CD4-positive, alpha-beta T cell treated with Interleukin-4 for 1 hour (primary cell): ENCODE measurements at places on chromosomes 2 and 18.
A peak's percentile ranks its signal among the peaks of the same experiment; 100 is the strongest.

- no peak for DNase-seq
Observed at GRCh38 chr18:24627644-24628315, 167.3 kb downstream of the HRH4 start.

- no peak for DNase-seq
Observed at GRCh38 chr2:84493514-84493913, 22.8 kb upstream of the DNAH6 start.

DNA sequence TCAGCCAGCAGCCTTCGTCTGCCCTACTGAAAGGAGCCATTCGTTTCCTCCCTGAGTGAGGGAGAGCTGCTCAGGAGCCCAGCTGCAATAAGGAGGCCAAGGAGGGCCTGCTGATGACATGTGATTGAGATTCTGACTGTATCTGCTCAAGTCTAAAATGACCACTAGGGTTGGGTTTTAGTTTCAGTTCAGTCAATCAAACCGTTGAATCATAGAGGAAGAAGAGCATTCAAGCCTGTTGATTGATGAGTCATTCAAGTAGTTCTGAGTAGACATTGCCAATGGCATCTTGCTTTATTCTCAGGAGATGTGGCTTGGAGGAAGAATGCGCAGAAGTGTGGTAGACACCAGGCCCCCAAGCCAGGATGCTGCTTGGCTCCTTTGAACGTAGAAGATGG is 19.9 kb upstream of the BCL2L11 start:
- no peak for DNase-seq

DNA sequence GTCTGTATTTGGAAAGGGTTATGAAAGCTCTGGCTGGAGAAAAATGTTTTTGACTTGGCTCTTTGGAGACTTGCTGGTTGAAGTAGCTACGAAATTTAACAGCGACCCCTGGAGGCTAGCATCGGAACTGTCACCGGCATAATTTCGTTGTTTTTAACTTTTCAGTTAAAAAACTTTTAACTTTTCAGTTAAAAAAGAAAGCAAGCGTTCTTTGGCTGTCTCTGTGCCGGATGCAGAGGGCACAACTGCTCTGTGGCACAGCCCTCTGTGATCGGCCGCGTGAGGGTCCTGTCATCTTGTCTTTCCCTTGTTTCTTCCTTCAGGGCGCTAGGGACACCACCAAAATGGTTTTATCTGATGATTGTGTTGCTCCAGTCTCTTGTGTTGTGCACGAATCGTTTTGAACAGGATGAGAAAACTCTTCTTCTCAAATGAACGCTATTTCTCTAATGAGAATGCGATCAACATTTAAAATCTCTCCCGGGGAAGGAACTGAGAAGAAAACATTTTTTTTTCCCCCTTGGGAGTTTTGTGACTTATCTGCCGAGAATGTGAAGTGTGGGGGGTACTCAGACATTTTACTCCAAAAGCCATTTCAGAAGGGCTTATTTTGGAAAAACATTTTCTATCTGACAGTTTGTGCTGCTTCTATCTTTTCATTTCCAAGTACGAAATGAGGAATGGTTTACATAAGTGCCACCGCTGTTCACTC is 57.1 kb downstream of the ADCYAP1 start:
- peak; percentile 13 for DNase-seq

- no peak for DNase-seq
Observed at GRCh38 chr2:16058256-16058655, 117.9 kb downstream of the MYCN start.

- DNase-seq = no peak
Observed at GRCh38 chr2:16638946-16639345, 26.7 kb downstream of the CYRIA start.

GRCh38 chr2:203346612-203347011 is 18.4 kb downstream of the ABI2 start:
- DNase-seq = no peak

- no peak for DNase-seq
Observed at GRCh38 chr2:212928681-212929080, 222.7 kb downstream of the IKZF2 start.

GRCh38 chr2:159090514-159091201 is 122.2 kb downstream of the TANC1 start:
- DNase-seq = no peak

- DNase-seq = no peak
Observed at GRCh38 chr2:41141146-41141791, 689.4 kb upstream of the SLC8A1 start.

DNA sequence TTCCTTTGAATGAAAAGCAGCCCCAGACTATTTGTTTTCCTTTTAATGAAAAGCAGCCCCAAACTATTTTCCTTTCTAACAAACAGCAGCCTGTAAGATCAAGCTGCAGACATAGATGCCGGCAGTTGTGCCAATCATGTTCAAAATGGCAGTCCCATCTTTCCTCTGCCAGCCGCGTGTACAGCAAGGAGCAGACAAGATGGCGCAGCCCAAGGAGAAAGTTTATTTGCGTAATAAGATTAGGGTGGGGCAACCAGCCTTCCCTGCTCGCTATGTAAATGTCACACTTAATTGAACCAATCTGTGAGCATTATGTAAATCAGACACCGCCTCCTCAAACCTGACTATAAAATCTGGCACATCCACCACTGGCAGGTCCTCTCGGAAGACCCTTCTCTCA is 226.0 kb downstream of the TGIF1 start:
- DNase-seq = no peak

DNA sequence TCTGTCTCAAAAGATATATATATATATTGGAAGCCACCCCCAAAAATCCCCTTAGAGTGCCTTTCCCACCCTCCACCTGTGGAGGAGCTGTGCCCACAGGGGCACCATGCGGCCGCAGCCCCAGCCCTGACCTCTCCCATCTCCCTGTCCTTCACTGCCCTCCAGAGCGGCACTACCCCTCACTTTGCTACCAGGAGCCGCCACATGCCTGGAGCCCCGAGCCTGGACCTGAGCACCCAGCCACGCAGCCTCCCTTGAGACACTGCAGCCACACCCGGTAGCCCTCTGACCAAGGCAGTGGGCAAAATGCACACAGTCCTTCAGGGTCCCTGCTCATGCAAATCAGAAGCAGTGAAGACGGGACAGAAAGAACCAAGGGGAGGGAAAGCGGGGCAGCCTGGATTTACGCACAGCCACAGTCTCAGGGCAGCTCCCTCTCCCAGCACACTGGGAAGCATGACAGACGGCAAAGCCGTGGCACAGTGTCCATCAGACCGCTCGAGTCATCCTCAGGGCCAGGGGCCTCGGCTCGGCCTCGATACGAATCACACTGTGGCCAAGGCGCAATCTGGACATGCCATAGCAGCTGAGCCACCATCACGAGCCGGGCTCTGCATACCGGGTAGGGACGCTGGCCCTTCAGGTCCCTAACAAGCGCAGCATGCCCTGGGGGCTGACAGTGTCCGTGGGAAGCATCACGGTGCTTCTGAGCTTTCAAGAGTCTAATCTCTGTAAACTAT is 10.1 kb downstream of the HDAC4 start:
- DNase-seq = no peak

- no peak for DNase-seq
Observed at GRCh38 chr18:47415881-47416280, 164.4 kb upstream of the SKOR2 start.

DNA sequence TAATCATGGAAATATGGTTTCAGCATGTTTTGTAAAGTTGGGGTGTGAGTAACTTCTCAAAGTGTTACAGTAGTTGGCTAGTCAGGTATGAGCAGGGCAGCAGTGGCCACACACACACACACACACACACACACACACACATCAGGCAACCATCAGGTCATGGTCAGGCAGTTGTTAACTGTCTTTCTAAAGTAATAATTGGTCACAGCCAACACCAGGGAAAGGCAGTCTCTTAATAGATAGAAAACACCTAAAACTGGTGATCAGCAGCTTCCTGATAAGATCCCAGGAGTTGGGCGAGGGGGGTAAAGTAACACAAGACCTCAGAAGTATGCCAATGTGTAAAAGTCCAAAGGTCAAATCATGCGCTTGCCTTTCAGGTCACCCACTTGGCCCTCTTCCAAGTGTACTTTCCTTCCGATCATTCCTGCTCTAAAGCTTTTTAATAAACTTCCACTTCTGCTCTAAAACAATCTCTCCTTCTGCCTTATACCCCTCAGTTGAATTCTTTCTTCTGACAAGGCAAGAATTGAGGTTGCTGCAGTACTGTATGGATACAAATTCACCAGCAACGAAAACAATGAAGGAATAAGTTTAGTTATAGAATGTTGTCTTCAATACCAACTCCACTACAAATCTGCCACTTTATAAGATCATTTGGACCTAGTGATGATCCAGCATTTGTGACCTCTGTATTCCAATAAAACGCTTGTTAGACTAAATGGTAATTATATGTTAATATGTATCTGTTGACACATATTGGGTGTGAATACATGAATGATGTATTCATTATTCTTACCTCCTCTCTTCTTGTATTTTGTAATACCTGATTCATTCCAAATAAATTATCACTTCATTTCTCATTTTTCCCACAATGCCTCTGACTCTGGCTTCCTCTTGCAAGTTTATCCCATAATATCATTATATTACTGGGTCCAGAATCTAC is 254.3 kb downstream of the METTL4 start:
- DNase-seq = no peak

DNA sequence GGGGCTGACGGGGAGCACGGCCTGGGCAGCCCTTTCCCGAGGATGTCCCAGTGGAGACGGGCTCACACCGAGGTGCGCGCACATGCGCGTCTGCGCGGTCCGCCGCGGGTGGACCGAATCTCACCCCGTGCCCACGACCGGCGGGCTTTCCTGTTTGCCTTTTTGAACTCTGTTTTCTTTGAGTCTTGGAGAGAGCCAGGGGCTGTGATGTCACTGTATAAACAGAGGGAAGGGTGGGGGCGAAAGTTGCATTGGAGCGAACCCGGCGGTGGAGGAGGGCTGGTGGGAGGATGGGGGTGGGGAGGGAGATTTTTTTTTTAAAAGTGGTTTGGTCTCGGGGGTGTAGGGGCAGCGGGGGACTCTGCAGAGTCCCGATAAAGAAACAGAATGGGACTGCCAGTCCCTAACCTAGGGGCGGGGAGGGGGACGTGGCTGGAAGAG is 141.2 kb upstream of the CTAGE1 start:
- no peak for DNase-seq

- no peak for DNase-seq
Observed at GRCh38 chr18:45116116-45116515, 435.4 kb downstream of the SETBP1 start.

- DNase-seq = no peak
Observed at GRCh38 chr2:217903859-217904613, 98.8 kb downstream of the TNS1 start.

DNA sequence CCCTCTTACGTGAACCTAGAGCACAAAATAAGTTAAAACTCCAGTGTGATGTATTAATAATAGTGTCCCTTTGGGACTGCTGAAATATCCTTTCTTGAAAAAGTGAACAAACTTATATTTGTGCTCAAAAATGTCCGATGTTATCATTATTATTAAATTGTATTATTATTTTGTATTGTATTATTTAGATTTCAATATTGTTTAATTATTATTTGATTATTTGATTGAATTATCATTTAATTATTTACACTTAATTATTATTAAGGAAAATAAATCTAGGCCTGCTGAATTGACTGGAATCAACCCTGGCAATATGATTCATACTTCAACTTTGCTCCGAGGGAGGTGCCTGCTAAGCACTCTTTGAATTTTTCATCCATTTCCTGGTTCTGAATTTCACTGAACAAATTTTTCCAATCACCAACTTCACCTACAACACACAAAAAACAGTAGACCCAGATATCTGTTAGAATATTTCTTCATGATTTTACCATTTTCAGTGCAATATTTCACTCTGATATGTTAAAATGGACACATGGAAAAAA is 10.9 kb upstream of the EIF2AK2 start:
- DNase-seq = no peak

DNA sequence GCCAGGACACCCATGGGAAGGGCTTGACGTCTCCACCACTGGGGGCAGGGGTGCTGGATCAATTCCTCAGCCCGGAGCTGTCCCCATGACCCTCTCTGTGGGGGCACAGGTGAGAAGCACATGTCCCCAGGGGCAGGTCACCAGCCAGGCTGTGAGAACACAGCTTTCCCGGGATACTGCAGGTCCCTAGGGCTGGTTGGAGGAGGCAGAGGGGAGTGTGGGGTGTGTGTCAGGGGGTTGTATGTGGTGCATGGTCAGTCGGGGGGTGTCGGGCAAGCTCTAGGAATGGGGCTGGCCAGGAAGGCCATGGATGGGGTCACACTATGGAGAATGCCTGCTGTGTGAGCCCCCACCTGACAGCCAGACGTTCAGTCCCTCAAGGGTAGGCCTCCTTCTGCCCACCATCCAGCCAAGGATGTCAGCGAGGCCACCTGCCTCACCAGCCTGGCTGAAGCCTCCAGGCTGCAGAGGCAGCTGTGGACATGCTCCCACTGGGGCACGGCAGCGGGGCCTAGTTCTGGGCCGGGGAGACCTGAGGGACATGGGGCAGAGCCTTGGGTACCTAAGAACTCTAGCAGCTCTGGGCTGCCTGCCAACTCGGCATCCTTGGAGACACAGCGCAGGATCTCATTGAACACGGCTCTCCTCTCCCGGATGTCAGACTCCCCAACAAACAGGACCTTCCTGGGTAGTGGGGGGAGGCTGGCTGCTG is 10.3 kb downstream of the HS1BP3 start:
- DNase-seq = no peak

DNA sequence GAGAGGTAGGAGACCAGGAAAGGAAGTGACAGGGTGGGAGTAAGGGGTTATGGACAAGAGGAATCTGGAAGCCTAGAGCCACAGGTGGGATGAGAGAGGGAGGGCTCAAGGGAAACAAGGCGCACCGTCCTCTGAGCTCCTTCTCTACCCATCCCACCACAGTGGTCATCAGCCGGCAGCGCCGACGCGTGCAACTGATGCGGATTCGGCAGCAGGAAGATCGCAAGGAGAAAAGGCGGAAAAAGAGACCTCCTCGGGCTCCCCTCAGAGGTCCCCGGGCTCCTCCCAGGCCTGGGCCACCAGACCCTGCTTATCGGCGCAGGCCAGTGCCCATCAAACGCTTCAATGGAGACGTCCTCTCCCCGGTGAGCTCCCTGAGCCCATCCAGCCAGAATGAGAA is 5.2 kb downstream of the TMEM198 start:
- no peak for DNase-seq
